MCF 10A (cell line): ENCODE measurements at places on chromosomes 16 and 17. TPM values are rescaled to one million over a fixed set of nuclear protein-coding genes. Genes with fewer than 3 reads are reported as not detected.

GRCh38 chr16:88691924-88692560 lies 5.7 kb upstream of the SNAI3 start:
- no peak for DNase-seq

DNA sequence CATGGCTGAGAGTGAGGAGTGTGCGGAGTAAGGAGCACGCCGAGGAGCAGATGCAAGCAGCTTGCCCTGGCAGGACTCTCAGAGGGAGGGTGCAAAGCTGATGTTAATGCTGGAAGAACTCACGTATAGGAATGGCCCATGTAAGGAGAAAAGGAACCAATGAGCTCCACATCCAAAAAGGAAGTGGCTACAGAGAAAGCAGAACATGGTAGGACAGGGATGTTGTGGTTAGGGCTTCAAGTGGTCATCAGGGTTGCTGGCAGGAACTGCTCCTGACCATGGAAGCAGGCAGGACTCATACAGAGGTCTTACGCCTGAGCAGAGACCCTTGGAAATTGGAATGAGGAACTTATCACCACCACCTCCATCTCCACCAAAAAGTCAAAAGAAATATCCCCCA lies 5.2 kb downstream of the MYO1D start:
- no peak for DNase-seq

The SLC13A5 gene
- total RNA-seq: not detected in 2 replicates

The MEIOB gene
- total RNA-seq: not detected in 2 replicates

- DNase-seq: peak; percentile 62
Observed at GRCh38 chr17:17354560-17355349, 51.6 kb downstream of the NT5M start.

DNA sequence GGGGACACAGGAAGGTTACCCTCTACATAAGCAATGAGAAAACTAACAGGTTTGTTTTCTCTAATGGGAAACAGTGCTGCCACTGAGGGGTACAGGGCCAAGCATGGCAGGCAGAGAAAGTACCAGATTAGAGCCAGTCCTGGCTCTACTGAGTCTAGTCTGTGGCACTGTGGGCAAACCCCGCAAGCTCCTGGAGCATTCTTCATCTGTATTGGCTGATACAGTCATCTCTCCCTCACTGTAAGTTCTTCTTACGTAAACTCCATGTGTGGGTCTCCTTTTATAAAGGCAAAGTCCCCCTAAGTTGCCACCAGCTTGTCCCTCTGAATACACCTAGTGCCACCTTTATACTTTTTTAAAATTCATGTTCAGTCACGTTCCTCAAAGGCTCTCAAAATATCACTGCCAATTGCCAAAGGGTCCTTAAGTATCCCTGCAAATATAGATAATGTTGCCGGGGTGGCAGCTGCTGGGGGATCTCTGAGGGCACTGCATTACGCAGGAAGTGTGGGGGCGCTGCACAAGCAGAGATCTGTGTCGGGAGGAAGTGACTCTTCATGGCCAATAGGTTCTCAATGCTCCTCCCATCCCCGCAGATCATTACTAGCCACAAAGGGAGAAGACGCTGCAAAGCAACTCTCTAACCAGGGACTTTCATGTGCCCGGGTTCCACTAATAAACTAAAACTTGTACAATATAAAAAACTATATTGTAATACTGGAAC lies 18.8 kb downstream of the XPO6 start:
- DNase-seq: no peak

- peak; percentile 96 for DNase-seq
Observed at GRCh38 chr17:82241183-82241925, 12.5 kb downstream of the SLC16A3 start.

DNA sequence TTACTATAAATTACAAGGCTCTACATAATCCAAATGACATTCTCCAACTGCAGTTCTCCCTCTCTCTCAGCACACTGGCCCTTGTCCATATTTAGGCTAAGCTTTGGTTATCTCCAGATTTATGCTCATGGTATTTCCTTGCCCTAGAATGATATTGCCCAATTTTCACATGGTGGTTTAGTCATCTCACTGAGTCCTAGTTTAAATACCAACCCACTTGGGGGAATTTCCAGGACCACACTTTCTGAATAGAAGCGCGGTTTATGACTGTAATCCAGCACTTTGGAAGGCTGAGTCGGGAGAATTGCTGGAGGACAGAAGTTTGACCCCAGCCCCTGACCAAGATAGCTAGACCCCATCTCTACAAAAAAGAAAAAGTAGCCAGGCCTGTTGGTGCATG lies 280.1 kb upstream of the MON1B start:
- DNase-seq: peak; percentile 91

The TBC1D3E gene
- 3.8 TPM in 2 replicates for total RNA-seq

The PMFBP1 gene
- total RNA-seq: 1.4 TPM in 2 replicates

The LITAFD gene
- not detected in 2 replicates for total RNA-seq

The RPRML gene
- total RNA-seq: not detected in 2 replicates

GRCh38 chr17:17897442-17897841 lies 60.7 kb upstream of the SREBF1 start:
- no peak for DNase-seq

- no peak for DNase-seq
Observed at GRCh38 chr16:23859713-23860269, 24.0 kb downstream of the PRKCB start.

DNA sequence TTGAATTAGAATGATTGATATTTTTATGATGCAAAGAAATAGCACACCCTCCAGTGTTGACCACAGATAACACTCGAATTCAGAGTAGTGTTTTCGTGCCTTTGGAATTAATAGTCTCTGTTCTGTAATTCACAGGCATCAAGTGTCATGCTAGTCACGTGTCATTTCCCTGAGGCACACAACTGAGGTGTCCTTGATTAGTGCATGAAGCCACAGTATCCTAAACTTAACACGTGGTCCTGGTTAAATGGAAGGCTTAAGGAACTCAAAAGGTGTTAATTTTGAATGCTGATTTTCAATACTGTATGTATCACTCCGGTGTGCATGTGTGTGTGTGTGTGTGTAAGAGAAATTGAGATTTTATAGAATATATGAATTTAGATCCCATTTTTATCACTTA lies 625.6 kb downstream of the TMEM114 start:
- DNase-seq: no peak

- peak; percentile 90 for DNase-seq
Observed at GRCh38 chr17:44086364-44087311, 16.1 kb downstream of the G6PC3 start.

DNA sequence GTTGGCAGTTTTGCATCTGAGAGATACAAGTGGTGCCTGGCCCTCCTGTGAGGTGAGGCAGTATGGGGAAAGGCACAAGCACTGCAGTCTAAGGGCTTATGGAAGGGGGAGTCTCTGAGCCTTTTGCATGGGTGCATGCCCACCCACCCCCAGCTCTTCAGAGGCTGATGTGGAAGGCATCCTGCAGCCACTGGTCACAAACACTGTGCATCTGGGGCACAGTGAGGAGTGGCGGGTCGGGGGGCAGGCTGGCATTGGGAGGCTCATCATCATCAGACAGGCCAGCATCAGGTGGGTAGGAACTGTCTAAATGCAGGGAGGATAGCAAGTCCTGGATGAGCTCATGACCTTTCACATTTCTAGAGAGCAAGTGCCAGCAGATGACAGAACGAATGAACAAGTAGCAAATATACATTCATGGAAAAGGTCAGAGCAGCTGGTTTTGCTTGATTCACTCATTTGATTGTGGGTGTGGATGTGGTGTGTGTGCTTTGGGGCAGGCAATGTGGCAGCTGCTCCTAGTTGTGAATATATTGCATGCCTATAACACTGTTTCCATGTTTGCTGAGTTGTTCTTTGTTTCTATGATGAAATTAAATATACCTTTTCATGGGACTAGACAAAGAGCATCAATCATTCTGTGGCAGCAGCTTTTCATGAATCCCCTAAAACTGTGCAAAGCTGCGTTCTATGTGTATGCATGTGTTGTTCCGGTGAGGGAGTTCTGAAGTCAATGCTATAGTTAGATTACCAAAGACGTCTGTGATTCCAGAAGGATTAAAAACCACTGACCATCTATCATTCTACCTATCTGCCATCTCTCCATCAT lies 29.2 kb downstream of the TRIM25 start:
- DNase-seq: no peak

The MEIOC gene
- total RNA-seq: not detected in 2 replicates

GRCh38 chr17:48546137-48546923 lies 1.4 kb upstream of the HOXB2 start:
- DNase-seq: no peak

DNA sequence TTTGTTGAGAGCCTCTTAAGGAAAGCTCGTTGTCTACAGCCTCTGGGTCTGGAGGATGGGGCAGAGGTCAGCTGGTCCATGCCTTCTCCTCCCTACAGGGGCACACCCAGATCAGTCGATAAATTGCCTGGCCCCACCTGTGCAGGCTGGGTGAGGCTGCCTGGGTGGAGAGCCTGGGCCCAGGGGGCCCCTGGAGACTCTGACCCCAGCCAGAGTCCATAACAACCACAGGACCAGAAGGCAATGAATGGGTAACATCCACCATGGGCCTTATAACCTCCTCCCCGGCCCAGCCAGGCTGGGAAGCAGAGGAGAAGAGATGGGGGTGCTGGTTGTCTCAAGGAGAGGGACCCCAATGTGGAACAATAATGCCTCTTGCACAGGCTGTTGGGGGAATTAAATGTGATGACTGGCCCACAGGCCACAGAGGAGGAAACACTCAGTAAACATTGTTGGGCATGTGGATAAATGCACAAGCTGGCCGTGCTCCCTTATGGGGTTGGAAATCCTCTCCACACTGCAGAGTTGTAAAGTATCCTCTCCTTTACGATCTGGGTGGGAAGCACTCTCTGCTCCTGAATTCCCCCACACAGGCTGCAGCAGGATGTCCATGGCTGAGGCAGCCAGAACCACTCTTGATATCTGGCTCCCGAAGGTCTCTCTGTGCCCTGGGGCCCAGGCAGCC lies 56.7 kb upstream of the TOB1 start:
- no peak for DNase-seq

DNA sequence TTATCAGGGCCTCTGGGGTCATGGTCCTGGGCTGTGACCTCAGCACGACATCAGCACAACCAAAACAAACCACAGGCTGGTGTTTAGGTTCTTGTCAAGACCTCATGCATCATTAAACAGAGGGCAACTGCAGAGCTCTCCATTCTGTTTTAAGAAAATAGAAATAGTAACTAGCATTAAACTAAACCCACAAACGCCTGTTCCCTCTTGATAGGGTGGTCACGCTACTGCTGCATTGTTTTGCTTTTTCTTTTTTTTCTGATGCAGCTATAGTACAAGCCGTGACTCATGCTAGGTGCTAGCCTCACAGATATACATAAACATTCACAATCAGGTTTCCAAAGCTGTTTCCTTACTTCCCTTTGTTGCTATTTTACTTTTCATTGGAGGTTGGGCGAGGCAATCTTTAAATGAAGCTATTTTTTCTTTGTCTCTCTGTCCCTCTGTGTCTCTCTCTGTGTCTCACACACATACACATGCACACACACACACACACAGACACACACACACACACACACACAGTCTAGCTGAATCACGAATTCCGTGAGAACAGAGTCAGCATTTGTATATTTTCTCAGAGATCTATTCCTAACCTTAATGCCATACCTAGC lies 310.3 kb downstream of the CDH13 start:
- peak; percentile 66 for DNase-seq

GRCh38 chr17:9676084-9676483 lies 30.8 kb downstream of the USP43 start:
- peak; percentile 5 for DNase-seq

DNA sequence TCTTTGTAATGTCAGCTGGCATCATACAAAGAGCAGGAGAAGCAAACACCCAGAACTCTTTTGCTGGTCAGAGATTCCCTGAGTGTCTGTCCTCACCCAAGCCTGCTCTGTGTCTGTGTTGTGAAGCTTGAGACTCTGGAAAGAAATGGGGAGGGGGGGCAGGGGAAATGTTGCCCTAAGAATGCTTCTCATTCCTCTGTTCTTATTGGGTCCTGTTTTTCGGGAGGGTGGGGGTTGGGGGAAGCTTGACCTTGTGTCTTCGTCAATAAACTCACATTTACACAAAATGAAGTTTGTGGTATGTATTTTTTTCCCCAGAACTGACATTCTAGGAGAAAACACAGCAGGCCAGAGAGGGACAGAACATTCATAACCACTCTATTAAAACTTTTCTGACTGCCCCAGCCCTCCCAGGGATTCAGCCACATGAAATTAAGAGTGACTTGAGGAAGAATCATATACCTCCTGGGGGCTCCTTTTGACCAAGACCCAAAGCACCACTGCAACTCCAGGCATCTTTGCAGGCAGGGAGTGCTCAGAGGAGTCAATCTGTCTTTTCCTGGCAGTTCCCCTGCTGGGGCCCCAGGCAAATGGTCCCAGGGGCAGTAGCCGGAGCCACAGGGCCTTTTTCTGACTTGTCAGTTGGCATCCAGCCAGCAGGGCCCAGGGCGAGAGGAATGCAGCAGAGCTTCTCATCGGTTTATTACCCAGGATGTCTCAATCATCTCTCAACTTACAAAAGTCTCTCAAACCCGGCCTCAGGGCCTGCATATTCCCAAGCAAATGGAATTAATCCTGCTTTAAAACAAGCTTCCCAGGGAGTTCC lies 5.1 kb upstream of the RASL10B start:
- DNase-seq: peak; percentile 76

The KCTD19 gene
- total RNA-seq: not detected in 2 replicates

DNA sequence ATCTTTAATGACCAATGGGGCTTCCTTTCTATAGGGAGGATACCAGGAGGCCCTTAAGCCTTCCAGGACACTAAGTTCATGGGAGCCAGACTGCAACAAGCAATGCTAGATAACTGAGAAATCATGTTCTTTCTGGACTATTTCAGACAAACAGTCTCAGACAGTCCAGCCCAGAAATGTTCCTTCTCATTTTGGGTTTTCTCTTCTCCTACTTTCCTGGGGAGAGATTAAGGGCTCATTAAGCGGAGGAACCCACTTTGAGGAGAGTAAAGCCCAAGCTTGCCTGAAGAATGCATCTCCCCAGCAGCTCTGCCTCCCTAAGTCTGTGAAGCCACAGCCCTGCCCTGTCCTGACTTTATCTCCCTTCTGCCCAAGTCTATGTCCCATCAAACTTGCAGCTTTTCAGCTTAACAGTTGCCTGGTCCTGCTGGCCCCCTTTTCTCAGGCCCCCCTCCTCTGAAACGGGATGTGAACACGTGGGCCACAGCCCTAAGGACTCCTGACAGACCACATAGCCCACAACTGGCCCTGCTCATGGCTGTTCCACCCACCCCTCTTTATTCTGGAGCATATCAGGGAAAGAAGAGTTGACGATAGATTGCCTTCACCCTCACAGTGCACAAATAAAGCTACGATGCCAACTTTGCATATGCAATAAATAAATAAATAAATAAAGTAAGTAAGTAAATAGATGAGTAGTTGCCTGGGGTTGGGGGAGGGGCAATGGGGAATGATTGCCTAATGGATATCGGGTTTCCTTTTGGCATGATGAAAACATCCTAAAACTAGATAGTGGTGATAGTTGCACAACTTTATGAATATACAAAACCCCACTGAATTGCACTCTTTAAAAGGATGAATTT lies 111.0 kb downstream of the N4BP1 start:
- peak; percentile 87 for DNase-seq

- DNase-seq: no peak
Observed at GRCh38 chr16:28876973-28877654, 1.2 kb upstream of the ATP2A1 start.

The IRX5 gene
- 6.1 and 7.8 TPM in 2 replicates for total RNA-seq

GRCh38 chr17:69609473-69610305 lies 195.2 kb downstream of the MAP2K6 start:
- peak; percentile 58 for DNase-seq

GRCh38 chr16:57938936-57939871 lies 31.7 kb downstream of the CNGB1 start:
- DNase-seq: peak; percentile 95

The ATP6V0D1 gene
- total RNA-seq: 50.5 and 50.7 TPM in 2 replicates

GRCh38 chr16:87836844-87837581 lies 32.3 kb downstream of the SLC7A5 start:
- no peak for DNase-seq

GRCh38 chr17:56480501-56480900 lies 113.0 kb upstream of the NOG start:
- no peak for DNase-seq

The PPP1R27 gene
- 0.29 TPM in 1 of 2 replicates, not detected in the other for total RNA-seq

The PLA2G10 gene
- not detected in 2 replicates for total RNA-seq
